ENCODE measurements at places on chromosomes 3 and 15. TPM values are rescaled to one million over a fixed set of nuclear protein-coding genes. Genes with fewer than 3 reads are reported as not detected.

Gene TF
- total RNA-seq = under 0.01 TPM

Gene APOD
- total RNA-seq = 7.8 TPM

Gene STT3B
- total RNA-seq = 178 TPM

Gene HYAL1
- 1.8 TPM for total RNA-seq

Gene ITPKA
- 0.66 TPM for total RNA-seq

Gene ACTRT3
- 4.3 TPM for total RNA-seq

Gene GXYLT2
- total RNA-seq = 0.54 TPM

Gene ETFA
- total RNA-seq = 200 TPM
